ENCODE measurements at places on chromosomes 16 and 17. TPM values are rescaled to one million over a fixed set of nuclear protein-coding genes. Genes with fewer than 3 reads are reported as not detected.

The ACSM5 gene
- 1.3 TPM for polyA plus RNA-seq

The PRSS22 gene
- 48.7 TPM for polyA plus RNA-seq

The PLA2G10 gene
- 1.1 TPM for polyA plus RNA-seq

The PDIA2 gene
- polyA plus RNA-seq: 1,758 TPM

The ALOX15 gene
- polyA plus RNA-seq: 1.1 TPM

The CDH5 gene
- polyA plus RNA-seq: 10.1 TPM

The FOXC2 gene
- 0.23 TPM for polyA plus RNA-seq

The ABCA6 gene
- polyA plus RNA-seq: 3.5 TPM

The CAVIN1 gene
- 32.9 TPM for polyA plus RNA-seq

The CHP2 gene
- not detected for polyA plus RNA-seq

The CDH13 gene
- polyA plus RNA-seq: 0.12 TPM

The ETV4 gene
- polyA plus RNA-seq: 10.6 TPM

The LMF1 gene
- polyA plus RNA-seq: 64.6 TPM

The KRTAP2-2 gene
- polyA plus RNA-seq: not detected

DNA sequence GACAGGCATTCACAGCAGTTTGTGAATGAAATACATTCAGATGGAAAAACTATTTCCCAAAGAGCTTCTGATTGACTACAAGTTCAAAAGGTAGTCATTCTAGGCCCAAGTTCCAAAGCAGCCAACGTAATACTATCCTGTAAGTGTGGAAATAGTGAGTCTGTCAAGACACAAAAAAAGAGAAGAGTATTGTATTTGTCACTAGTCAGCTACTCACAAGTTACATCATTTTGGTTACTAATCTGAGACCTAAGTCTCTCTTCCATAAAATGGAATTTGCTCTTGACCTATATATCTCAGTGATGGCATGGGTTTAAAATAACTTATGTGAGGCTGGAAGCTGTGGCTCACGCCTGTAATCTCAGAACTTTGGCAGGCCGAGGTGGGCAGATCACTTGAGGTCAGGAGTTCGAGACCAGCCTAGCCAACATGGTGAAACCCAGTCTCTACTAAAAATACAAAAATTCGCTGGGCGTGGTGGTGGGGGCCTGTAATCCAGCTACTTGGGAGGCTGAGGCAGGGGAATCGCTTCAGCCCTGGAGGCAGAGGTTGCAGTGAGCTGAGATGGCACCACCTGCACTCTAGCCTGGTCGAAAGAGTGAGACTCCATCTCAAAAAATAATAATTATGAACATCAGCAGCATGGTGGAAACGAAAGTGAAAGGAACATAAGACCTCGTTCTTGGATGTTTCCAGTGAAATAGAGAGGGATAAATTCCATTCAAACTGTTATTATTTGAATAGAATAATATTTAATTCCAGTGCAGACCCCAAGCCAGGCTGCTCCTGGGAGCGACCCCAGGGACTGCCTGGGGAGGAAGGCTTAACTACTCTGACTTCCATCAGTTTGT lies 2.9 kb downstream of the CMC2 start:
- no peaks in the 10 kb centered on the region for H3K36me3 ChIP-seq
- H3K27ac ChIP-seq: no peak overlapping the region
- peaks cover 13% of the 10 kb centered on the region for H3K4me1 ChIP-seq
- H3K4me3 ChIP-seq: no peak overlapping the region
- H3K27me3 ChIP-seq: no peaks in the 10 kb centered on the region

- H3K4me1 ChIP-seq: no peaks in the 10 kb centered on the region
- no peak overlapping the region for H3K27ac ChIP-seq
- H3K27me3 ChIP-seq: no peaks in the 10 kb centered on the region
These were observed 53.2 kb downstream of the BMERB1 start for GRCh38 chr16:15487336-15488284.

- no peaks in the 10 kb centered on the region for H3K36me3 ChIP-seq
- DNase-seq: peak; percentile 44
- no peak overlapping the region for H3K4me3 ChIP-seq
- H3K4me1 ChIP-seq: no peaks in the 10 kb centered on the region
These were observed 27.6 kb upstream of the PITPNA start for GRCh38 chr17:1590029-1590746.

- H3K36me3 ChIP-seq: no peaks in the 10 kb centered on the region
- no peak overlapping the region for H3K27ac ChIP-seq
- no peaks in the 10 kb centered on the region for H3K27me3 ChIP-seq
These were observed 552.5 kb upstream of the EEF2KMT start for GRCh38 chr16:5649762-5650743.

DNA sequence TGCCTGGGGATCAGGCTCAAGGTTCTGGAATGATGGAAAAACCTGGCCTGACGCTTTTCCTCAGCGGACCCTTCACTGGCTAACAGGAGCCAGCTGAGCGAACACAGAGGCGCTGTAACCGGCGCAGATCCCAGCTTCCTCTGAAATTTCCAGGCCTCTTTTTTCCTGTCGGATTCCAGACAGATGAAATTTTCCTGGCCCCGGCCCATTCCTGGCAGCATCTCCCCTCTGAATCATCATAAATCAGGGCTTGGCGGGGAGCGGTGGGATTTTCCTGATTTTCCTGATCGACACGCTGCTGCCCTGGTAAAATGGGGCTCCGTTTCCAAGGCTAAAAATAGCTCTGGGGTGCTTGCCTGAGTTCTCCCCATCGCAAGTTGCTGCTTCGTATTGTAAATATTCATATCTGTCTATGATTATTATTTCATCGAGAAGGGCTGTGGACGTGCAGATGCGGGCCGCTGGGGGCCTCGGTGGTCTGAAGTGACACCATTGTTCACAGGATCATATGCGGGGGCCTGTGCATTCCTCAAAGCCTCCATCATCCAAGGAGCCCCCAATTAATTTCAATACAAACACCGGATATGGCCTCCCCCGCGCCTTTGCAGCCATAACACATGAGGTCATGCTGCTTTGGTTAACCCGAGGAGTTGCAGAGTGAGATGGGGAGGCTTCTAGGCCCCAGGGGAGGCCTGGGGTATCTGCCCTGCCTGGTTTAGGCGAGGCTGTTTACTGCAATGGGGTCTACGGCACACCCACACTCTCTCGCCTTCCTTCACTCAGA lies 45.8 kb upstream of the ETV4 start:
- H3K36me3 ChIP-seq: no peaks in the 10 kb centered on the region
- DNase-seq: peak; percentile 12
- no peaks in the 10 kb centered on the region for H3K27me3 ChIP-seq
- H3K4me3 ChIP-seq: no peak overlapping the region

GRCh38 chr16:30659507-30660423 lies 1.5 kb downstream of the FBRS start:
- H3K4me3 ChIP-seq: peak overlapping the region; percentile 89
- H3K27me3 ChIP-seq: no peaks in the 10 kb centered on the region
- H3K4me1 ChIP-seq: peaks cover 18% of the 10 kb centered on the region
- no peaks in the 10 kb centered on the region for H3K36me3 ChIP-seq
- DNase-seq: peak; percentile 83

GRCh38 chr17:78879635-78880186 lies 23.3 kb downstream of the CEP295NL start:
- peak; percentile 55 for DNase-seq
- H3K4me1 ChIP-seq: peaks cover 35% of the 10 kb centered on the region
- H3K36me3 ChIP-seq: no peaks in the 10 kb centered on the region
- no peaks in the 10 kb centered on the region for H3K27me3 ChIP-seq
- H3K4me3 ChIP-seq: no peak overlapping the region

- H3K36me3 ChIP-seq: no peaks in the 10 kb centered on the region
- no peaks in the 10 kb centered on the region for H3K4me1 ChIP-seq
- H3K4me3 ChIP-seq: no peak overlapping the region
- no peaks in the 10 kb centered on the region for H3K27me3 ChIP-seq
- H3K27ac ChIP-seq: no peak overlapping the region
These were observed 188.8 kb upstream of the CHMP6 start for GRCh38 chr17:80802626-80803450.

- no peaks in the 10 kb centered on the region for H3K4me1 ChIP-seq
- H3K27me3 ChIP-seq: no peaks in the 10 kb centered on the region
- DNase-seq: no peak
- no peak overlapping the region for H3K4me3 ChIP-seq
- H3K36me3 ChIP-seq: no peaks in the 10 kb centered on the region
These were observed 52.1 kb downstream of the SCNN1B start for GRCh38 chr16:23354246-23354645.

DNA sequence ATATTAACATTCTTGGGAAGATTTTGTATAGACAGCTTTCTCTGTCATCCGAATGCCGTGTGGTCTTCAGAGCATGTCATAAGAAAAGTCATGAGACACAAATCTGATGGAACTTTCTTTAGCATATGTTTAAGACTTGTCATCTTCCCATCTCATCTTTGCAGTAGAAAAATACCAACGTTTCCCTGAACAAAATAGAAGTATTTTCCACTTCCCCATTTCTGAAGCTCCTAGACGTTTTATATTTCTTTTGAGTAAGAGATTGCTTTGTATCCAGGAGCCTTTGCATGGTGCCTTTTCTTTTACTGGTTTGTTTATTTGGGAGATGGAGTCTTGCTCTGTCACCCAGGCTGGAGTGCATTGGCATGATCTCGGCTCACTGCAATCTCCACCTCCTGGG lies 235.1 kb downstream of the PRKCA start:
- DNase-seq: no peak
- H3K27me3 ChIP-seq: no peaks in the 10 kb centered on the region
- no peaks in the 10 kb centered on the region for H3K4me1 ChIP-seq
- H3K36me3 ChIP-seq: no peaks in the 10 kb centered on the region
- no peak overlapping the region for H3K27ac ChIP-seq

GRCh38 chr17:42097691-42098631 lies at the start of gene ZNF385C:
ZNF385C (minus strand) TSS chr17:42098473; CDS start chr17:42063056, 35,417 bp downstream.
- H3K27ac ChIP-seq: no peak within 1 kb of the TSS
- peak within 1 kb of the TSS; percentile 17 for H3K4me3 ChIP-seq
- DNase-seq: no peak
- no peaks in the 10 kb centered on the region for H3K4me1 ChIP-seq
- no peaks in the 10 kb centered on the region for H3K36me3 ChIP-seq

DNA sequence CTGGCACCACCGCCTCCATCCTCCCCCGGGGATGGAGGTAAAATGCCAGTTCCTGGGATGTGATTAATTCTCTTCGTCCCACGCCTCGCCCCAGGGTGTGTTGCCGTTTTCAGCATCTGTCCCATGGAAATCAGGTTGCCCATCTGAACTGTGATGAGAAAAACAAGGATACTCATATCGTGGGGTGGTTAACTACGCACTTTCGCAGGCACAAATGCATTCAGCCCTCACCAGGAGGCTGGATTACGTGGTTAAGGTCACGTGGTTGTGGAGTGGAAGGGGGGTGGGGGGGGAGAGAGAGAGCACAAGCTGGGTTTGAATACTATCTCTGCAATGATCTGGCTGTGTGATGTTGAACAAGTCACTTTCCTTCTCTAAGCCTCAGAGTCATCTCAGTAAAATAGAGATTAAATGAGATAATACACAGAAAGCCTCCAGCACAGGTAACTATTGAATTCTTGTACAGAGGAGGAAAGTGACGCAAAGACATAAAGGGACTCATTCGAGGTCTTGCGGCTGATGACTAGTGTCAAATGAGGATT lies 74.7 kb downstream of the BMERB1 start:
- H3K27ac ChIP-seq: no peak overlapping the region
- H3K27me3 ChIP-seq: no peaks in the 10 kb centered on the region
- no peak overlapping the region for H3K4me3 ChIP-seq
- H3K36me3 ChIP-seq: no peaks in the 10 kb centered on the region

- no peaks in the 10 kb centered on the region for H3K36me3 ChIP-seq
- peak; percentile 45 for DNase-seq
- H3K27ac ChIP-seq: peak overlapping the region; percentile 74
- H3K27me3 ChIP-seq: no peaks in the 10 kb centered on the region
- peak overlapping the region; percentile 79 for H3K4me3 ChIP-seq
These were observed 344 bp downstream of the PSME3IP1 start for GRCh38 chr16:57185446-57185944.

DNA sequence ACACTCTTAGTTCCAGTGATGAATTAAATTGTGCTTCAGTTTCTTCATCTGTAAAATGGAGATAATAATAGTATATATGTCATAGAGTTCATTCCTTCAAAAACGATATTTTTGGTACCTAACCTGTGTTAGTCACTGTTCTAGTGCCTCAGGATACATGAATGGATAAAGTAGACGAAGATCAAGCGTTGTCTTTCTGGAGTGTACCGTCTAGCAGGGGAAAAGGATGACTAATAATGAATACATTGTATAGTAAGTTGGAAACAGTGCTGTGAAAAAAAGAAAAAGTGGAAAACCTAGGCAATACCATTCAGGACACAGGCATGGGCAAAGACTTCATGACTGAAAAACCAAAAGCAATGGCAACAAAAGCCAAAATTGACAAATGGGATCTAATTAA lies 8.6 kb downstream of the KRT10 start:
- peaks cover 2% of the 10 kb centered on the region for H3K27me3 ChIP-seq
- no peak overlapping the region for H3K4me3 ChIP-seq

GRCh38 chr17:78342449-78343186 lies 17.3 kb downstream of the SOCS3 start:
- peak overlapping the region; percentile 85 for H3K27ac ChIP-seq
- no peaks in the 10 kb centered on the region for H3K36me3 ChIP-seq
- H3K4me3 ChIP-seq: peak overlapping the region; percentile 39
- H3K4me1 ChIP-seq: peaks cover 24% of the 10 kb centered on the region
- peak; percentile 43 for DNase-seq

DNA sequence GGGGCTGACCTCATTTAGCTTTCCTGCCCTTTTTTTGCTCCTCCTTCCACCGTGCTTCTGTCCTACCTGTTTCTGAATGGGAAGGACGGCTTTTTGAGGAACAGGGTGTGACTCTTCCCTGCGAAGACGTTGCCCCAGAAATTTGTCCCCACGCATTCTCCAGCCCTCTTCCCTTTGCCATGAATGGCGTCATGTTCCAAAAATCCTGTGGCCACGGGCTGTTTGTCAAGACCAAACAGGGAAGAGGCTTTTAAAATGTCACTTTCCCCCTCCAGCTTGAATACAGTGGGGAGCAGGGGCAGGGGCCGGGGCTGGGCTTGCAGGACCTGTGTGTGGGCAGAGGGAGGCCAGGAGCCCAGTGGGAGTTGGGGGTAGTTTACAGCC lies 13.9 kb downstream of the MPRIP start:
- no peaks in the 10 kb centered on the region for H3K27me3 ChIP-seq
- peaks cover 39% of the 10 kb centered on the region for H3K4me1 ChIP-seq
- no peak for DNase-seq

DNA sequence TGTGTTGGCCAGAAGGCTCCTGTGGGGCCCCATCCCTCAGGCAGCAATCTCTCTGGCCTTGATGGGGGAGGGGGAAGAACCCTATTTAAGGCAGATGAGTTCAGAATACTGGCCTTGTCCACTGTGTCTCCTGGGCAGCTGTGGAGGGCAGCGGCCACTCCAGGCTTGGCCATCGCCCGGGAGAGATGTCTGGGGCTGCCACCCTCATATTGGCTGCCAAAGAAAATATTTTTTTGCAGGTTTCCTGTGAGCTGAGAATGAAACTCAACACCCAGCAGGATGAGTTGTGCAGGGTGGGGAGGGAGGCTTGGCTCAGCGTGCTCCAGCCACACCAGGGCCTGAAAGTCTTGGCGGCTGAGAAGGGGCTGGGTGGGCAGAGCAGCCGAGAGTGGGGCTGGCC lies 14.4 kb upstream of the TIMP2 start:
- DNase-seq: no peak
- no peak overlapping the region for H3K4me3 ChIP-seq
- H3K27ac ChIP-seq: no peak overlapping the region
- H3K27me3 ChIP-seq: no peaks in the 10 kb centered on the region
- peaks cover 2% of the 10 kb centered on the region for H3K4me1 ChIP-seq

All from pancreas (tissue), 10 donors.